Left kidney (tissue), 8 donors: ENCODE measurements at places on chromosomes 2 and 18.

DNA sequence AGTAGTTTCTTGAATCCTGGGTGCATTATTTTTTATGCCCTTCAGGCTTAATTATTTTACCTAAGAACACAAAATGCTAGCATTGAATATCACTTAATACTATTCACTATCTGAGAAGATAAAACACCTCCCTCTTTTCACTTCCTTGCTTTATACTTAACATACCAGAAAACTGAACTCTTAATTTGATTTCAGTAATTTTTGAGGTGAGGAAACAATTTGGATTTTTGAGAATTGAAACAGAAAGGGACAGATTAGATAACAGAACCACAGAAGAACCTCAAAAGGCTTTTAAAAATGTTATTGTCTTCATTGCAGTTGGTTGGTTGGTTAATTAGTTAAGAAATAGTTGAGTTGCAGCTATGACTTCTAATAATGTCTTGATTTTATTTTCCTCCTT, 69.5 kb downstream of the GPD2 start:
- no peak for DNase-seq

DNA sequence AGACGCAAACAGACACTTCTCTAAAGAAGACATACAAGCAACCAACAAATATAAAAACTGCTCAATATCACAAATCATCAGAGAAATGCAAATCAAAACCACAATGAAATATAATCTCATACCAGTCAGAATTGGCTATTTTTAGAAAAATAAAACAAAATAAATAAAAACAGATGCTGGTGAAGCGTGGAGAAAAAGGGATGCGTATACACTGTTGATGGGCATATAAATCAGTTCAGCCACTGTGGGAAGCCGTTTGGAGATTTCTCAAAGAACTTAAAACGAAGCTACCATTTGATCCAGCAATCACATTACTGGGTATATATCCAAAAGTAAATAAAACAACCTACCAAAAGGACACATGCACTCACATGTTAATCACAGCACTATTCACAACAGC, 206.2 kb downstream of the HNMT start:
- no peak for DNase-seq

DNA sequence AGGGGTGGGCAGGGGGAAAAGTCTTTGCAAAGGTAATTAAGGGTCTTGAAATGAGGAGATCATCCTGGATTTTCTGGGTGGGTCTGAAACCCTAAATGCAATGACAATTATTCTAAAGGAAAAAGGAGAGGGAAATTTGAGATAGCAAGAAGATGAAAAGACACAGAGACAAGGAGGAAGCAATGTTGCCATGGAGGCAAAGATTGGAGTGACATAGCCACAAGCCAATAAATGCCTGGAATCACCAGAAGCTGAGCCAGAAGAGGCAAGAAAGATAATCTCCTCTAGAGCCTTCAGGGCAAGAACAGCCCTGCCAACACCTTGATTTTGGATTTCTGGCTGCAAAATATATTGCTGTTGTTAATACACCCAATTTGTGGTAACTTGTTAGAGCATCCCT, 1246.3 kb upstream of the PIK3C3 start:
- DNase-seq = no peak

GRCh38 chr2:37857575-37858399, 67.3 kb upstream of the RMDN2 start:
- no peak for DNase-seq

DNA sequence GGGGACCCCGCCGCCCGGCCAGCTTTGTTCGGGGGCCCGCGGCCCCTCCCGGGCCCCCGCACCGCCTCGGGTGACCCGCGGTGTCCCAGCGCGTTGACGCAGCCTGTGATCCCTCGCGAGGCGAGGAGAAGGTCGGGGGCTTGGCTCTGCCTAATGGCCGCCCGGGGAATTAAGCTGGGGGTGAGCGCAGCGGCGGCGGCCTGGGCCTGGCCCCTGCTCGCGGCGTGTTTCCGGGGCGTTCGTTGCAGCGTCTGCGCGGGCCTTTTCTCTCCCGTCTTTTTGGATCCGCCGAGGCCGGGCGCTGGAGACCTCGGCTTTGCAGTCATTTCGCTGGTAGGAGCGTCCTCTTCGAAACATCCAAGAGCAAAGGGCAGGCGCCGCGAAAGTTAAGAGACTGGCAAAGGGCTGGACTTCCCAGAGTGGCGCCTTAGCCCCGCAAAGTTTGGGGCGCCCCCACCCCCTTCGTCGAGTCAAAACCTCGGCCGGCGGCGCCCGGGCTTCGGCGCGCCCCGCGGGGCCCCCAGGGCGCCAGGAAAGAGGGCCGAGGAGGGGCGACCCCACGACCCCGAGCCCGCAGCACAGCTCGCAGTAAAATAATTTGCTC, 1.3 kb downstream of the SALL3 start:
- DNase-seq = no peak

GRCh38 chr2:165877565-165878550, 75.7 kb downstream of the TTC21B start:
- no peak for DNase-seq

DNA sequence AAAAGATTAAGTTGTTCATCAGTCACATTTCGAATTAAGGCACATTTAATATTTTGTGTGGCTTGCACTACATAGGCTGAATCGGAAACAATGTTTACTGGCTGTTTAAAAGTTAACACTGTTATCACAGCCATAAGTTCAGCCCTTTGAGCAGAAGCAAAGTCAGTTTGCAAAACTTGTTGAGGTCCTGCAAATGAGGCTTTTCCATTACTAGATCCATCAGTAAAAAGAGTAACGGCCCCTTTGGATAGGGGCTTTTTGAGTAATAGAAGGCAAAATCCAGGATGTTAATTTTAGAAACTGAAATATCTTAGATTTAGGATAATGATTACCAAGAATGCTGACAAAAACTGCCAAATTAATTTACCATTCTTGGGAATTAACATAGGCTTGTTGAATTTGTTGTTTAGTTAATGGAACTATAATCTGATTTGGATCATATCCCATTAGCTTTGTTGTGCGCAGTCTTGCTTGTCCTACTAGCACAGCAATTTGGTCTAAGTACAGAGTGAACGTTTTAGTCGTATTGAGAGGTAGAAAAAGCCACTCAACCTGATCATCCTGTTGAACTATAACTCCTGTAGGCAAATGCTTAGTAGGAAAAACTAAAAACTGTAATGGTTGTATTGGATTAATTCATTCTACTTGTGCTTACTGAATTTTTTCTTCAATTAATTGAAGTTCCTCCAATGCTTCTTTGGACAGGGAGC, 13.9 kb upstream of the SUCLG1 start:
- DNase-seq = no peak

GRCh38 chr2:113240150-113240914, 38.4 kb downstream of the PAX8 start:
- DNase-seq = no peak

DNA sequence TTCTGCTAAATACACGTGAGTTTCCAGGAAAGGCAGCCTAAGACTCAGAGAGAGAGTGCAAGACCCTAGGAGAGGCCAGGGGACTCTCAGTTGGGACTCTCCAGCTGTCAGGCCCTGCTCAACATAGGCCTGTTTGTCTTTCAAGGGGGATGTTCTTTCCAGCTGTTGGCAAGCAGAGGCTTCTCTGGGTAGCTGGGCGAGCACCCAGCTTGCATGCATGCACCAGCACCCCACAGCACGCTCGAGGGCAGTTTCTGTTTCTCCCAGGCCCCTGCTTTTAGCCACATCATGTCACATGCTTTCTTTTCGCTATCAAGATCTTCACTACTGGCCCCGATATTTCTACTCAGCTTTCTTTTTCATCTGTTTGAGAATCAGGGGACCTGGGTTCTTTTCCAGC, 479.3 kb upstream of the HS6ST1 start:
- DNase-seq = no peak

- DNase-seq = no peak
These were observed 89.6 kb downstream of the KYNU start for GRCh38 chr2:142967060-142967459.

- no peak for DNase-seq
These were observed 18.4 kb downstream of the SH2D6 start for GRCh38 chr2:85436836-85437487.

DNA sequence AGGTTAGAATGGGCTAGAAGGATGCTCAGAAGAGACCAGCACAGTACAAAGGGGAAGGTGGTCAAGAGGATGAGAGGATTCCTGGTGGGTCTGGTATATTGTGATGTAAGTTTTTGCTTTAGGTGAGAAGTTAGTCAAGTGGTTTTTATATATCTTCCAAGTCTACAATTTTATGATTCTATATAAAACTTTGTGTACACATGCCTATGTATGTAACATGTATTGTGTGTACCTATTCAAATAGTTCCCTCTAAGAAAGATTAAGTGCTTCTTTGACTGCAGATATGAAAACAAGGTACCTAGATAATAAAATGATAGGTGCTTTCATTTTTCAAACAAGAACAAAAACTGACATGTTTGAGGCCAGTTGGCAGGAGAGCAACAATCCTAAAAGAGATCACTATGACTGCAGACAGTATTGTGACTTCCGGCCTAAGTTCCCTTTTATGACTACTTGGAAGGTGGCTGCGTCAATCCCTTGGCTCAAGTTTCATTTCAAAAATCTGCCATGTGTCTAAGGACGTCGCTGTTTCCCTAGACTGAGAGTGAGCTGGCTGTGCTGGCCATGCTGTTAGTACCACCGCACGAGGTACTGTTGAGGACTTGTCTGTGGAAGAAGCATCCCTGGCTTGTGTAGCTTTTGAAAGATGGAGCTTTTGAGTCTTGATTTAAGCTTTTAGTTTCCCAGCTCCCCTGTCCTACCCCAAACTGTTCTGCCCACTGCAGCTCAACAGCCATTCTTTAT, 123.1 kb downstream of the PRPF40A start:
- DNase-seq = no peak

DNA sequence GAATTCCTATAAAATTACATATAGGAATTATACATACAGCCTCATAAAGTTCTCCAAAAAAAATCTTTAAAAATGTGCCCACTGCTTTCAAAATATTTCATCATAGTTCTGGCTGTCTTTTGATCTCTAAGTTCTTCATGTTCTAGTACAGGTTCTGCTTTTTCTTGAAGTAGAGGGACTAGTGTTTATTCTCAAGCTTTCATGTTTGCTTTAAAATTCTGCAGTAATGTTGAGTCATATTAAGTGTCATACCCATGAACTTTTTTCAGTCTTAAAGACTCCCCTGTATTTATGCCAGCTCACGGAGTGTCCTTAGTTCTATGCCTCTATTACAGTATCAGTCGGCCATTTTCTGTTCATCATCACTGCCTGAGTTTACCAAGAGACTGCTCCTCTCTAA, 54.8 kb upstream of the CCDC141 start:
- DNase-seq = no peak

- DNase-seq = no peak
These were observed 147.0 kb downstream of the NEDD4L start for GRCh38 chr18:58190842-58191530.

DNA sequence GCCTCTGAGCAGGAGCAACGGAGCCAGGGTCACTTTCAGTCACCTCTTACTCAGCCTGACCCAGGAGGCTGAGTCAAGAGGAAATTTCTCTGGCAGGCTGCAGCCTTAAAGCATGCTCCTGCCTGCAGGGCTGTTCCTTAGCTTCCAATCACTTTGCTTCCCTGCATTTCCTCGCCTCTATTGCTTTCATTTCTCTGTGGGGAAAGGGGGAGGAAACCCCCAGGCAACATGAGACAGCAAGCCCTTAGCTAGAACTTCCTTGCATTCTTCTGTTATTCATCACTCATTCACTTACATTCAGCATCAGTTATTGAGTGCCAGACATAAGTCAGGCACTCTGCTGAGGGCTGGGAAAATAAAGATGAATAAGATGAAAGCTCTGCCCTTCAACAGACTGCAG, 13.0 kb downstream of the XDH start:
- no peak for DNase-seq

- no peak for DNase-seq
These were observed 31.9 kb upstream of the TGIF1 start for GRCh38 chr18:3418083-3418482.

DNA sequence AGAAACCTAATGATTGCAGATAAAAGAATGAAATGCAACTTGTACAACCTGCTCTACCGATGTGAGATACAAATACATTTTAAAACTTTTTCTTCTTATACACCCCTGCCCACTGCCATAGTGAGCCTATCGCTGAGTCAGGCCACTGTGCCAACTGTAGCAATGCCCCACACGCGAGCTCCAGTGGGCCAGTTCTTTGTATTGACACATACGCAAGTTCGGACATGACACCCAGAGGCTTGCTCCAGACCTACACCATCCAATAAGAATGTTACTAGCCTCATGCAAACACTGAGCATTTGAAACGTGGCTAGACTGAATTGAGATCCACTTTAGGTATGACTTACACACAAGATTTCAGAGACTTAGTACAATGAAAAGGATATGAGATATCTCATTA, 340.1 kb downstream of the ARHGAP15 start:
- no peak for DNase-seq

DNA sequence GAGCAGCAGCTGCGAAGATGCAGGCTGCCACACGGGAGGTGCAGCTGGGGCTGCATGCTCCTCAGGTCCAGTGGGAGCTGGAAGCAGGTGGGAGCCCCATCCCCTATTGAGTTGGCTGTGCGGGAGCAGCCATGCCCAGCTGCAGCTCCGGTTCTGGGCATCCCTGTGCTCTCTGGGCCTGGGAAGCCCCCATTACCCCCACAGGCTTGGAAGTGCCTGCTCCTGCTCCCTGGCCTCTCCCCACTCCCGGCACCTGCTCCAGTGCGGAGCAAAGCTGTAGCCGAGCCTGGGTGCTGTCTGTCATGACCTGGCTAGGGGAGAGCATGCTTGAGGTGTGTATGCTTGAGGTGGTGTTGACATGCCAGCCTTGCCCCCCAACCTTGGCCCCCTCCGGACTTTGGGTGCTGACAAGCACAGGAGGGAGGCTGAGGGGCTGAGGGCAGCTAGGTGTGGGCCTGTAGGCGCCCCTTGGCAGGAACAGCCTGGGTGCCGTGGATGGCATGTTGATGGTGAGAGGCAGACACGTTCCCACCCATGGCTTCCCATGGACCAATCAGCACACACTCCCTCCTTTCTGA, 21.5 kb downstream of the ANKRD29 start:
- DNase-seq = no peak

DNA sequence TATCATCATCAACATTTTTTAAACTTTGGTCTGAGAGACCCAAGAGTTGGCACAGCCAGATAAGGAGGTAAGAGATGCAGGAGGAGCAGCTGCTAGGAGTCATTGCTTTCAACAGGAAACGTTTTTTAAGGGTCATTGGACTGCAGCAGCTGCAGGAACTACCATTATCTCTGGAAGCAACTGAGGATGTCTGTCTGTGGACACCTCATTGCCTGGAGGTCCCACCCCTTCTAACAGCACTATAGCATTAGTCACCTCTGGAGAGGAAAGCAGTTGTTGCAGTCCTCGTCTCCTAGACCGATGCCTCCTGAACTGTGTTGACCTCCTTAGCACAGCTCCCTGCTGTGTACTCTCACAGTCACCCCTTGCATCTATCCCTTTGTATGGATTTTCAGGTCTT, 21.5 kb upstream of the FSHR start:
- no peak for DNase-seq

DNA sequence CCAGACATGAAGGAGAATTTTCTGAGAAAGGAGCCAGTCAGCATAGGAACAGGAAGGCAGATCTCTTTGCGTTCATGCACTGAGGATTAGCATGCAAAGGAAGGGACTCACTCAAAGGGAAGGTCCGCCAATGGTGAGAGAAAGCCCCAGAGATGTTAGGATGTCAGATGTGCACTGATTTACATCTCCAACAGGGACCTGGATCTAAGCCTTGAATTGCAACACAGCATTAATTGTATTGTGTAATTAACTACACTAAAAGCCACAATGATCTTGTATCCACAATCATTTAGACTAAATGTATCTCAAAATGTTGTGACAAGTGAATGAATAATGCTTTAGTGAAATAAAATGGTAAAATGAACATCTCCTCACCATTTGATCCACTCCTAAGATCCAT, 4.2 kb downstream of the SERPINB5 start:
- DNase-seq = no peak
